ENCODE measurements at places on chromosomes 1 and 21.

GRCh38 chr1:222792744-222793143 lies 22.1 kb upstream of the DISP1 start:
- DNase-seq = no peak

DNA sequence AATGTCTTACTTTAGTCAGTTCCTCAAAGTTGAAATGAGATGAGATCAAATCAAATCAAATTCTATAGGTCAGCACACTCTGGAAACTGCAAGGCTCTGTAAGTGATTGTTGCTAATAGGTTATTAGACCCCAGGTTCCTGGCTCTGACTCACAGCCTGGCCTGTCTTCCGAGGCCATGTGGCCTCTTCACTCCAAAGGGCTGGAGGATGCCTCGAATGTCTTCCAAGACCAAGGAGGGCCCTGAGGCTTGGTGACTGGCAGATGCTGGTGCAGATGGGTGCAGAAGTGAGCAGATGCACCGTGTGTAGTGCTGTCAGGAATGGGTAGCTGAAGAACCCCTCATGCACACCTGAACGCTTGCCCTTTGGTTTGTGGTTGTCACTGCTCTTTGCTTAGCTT lies 113.4 kb downstream of the MAB21L3 start:
- DNase-seq = no peak

DNA sequence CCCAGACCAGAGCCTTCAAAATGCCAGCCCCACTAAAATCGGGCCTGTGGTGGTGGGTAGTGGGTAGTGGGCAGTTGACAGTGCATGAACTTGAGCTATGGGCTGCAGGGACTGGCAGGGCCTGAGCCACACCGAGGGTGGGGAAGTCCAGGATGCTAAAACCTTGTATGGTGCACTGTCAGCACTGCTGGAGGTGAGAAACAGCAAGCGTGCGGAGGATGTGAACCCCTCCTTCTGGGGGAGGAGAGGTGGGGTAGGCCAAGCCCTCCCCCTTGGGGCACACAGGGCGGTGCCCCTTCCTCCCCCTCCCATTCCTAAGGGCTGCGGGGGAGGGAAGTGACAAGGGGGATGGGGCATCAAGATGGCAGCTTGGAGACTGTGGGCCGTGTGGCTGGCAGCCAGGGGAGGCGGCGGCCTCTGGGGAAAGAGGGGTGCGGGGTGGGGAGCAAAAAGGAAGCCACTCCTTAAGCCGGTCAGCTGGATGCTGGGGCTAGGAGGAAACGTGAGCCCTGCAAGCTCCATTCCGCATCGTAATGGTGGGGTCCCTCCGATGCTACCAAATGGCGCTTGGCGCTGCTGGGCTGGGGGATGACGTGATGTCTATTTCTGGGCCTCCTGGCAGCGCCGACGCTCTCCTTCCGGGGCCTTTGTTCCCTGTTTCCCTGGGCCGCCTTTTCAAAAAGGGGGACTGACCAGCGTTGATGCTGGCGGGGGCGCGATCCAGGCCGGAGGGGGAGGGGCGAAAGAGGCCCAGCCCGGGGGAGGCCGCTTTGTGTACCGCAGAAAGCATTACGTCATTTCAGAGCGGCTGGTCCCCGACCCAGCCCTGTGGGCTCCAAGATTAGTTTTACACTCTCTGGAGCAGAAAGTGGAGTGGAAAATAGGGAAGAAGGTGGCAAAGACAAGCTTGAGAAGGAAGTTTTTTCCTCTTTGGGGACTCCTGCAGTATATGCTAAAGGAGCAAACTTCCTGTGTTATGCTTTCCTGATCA lies 809 bp downstream of the SYT11 start:
- peak; percentile 55 for DNase-seq

DNA sequence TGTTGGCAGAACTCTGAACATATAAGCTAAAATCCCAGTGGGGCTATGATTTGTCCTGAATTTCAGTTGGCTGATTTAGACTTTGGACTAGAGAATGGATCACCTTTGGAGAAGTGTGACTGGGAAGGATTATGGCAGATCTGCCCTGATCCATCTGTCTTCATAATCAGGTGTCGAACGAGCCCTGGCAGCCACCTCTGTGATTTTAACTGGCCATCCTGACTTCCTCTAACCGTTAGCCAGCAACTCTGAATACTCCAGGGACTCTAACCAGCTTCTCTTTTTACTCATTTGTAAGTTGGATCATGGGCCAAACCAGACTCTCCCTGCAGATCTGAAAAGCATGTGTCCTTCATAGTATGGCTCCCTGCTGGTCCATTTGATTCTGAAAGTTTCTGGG lies 32.0 kb downstream of the ACTN2 start:
- no peak for DNase-seq

- no peak for DNase-seq
These were observed 162.3 kb upstream of the APP start for GRCh38 chr21:26332867-26333266.

DNA sequence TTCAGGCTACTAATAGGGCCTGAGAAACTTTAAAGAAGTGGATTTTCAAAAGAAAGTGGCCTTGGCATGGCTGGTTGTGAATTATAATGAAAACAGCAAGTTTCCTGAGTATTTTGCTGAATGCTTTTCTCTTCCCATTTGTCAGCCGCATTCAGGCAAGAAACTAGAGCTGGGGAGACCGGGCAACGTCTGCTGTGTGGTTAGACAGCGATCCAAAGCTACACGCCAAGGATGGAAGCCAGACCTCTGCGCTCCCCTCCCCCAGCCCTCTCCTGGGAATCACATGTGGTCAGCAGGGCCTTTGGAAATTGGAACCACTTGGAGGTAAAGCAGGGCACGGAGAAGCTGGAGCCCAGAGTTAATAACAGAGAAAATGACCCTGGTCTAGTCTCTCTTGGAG lies 114.1 kb upstream of the CD34 start:
- no peak for DNase-seq

DNA sequence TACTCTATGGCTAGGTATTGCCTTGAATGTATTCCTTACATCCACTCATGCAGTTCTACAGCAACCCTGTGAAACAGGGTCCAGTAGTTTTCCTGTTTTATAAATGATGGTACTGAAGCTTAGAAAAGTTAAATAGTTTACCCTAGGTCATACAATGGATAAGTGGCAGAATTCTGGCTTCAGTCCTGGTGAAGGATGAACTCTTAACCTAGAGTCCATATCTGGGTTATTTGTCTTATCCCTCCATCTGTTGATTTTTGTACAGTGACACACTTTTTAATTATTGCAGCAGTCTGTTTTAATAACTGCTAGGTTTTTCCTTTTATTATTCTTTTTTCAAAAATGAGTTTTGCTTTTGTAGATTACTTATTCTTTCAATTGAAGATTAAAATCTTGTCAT lies 263.9 kb downstream of the DNM3 start:
- DNase-seq = no peak

GRCh38 chr21:32412162-32413014 lies at the start of gene EVA1C:
Gene EVA1C (plus strand): TSS chr21:32412706. CDS start chr21:32412854, 148 bp downstream.
- no peak for DNase-seq

DNA sequence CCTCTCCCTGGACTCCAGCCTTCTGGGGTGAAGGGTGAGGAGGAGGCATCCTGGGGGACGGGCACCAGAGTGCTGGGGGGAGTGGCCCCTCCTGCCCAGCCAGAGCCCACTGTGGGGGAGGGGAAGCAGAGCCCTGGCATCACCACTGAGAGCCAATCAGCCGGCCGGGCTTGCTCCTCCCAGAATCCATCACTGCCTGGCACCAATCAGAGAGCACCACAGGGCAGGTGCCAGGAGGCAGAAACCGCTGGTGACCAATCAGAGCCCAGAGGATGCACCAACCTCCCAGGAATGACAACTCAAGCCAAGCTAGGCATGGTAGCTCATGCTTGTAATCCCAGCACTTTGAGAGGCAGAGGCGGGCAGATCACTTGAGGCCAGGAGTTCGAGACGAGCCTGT lies 27.9 kb downstream of the CASZ1 start:
- DNase-seq = no peak

- DNase-seq = no peak
These were observed 110.1 kb downstream of the ERG start for GRCh38 chr21:38388203-38388602.

GRCh38 chr1:198598796-198599321 lies 40.0 kb upstream of the PTPRC start:
- DNase-seq = no peak

- DNase-seq = no peak
These were observed 205.6 kb upstream of the GJB5 start for GRCh38 chr1:34549199-34549598.

- no peak for DNase-seq
These were observed 26.9 kb downstream of the KRTAP19-8 start for GRCh38 chr21:31011412-31011811.

DNA sequence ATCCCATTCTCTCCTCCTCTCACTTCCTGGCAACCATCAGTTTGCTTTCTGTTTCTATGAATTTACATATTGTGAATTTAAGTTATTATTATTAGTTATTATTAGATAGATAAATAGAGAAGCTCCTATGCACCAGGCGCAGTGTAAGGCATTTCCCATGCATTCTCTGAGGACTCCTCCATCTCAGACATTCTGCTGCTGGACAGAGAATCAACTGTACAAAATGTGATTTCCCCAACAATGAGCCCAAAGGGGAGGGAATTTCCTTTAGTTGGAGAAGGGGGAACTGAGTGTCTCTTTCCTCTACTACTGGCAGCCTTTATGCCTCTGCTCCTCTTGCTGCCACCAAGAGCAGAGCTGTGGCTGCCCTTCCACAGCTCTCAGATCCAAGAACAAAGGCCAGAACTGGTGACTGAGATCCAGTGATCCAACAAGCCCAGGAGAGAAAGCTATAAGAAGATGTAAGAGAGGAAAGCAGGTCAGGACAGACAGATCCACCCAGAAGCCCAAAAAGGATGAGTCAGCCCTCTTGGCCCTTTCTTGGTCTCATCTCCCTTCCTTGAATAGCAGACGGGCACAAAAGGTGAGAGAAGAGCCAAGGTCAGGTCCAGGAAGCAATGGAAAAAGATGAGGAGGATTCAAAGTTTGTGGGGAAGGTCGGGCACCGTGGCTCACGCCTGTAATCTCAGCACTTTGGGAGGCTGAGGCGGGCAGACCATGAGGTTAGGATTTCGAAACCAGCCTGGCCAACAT lies 3.5 kb upstream of the IVL start:
- DNase-seq = no peak

- DNase-seq = no peak
These were observed 20.4 kb upstream of the HPDL start for GRCh38 chr1:45306319-45306718.

DNA sequence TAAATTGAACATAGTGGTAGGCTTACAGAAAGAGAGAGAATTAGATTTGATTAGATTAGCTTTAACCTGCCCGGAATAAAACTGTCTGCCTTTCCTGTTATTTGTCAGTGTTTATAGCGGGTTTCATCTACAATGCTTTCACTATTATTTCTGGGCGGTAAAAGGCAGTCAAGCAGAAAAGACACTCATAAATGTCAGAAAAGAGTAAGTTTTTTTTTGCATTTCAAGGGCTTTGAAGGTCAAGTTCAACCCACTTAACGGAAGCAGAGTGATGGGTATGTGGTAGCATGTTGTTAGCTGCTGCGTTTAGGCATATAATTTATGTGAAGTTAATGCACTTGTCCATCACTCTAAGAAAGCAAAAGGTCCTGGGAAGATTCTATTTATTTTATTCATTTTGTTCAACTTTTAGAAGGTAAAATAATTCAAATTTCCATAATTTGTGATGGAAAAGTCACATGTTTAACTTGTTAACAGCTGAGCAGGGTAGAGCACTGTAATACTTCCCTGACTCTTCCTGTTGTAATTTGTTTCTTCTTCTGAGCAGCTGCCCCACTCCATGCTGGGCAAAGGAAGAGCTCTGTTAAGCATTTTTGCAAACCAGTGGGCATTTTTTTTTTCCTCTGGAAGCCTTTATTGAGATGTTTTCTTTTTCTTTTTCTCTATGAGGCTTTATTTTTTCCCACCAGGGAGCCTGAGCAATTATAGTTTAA lies 220.1 kb downstream of the ST6GALNAC3 start:
- DNase-seq = no peak

GRCh38 chr1:169892927-169893644 lies 610 bp downstream of the SCYL3 start:
- DNase-seq = no peak

DNA sequence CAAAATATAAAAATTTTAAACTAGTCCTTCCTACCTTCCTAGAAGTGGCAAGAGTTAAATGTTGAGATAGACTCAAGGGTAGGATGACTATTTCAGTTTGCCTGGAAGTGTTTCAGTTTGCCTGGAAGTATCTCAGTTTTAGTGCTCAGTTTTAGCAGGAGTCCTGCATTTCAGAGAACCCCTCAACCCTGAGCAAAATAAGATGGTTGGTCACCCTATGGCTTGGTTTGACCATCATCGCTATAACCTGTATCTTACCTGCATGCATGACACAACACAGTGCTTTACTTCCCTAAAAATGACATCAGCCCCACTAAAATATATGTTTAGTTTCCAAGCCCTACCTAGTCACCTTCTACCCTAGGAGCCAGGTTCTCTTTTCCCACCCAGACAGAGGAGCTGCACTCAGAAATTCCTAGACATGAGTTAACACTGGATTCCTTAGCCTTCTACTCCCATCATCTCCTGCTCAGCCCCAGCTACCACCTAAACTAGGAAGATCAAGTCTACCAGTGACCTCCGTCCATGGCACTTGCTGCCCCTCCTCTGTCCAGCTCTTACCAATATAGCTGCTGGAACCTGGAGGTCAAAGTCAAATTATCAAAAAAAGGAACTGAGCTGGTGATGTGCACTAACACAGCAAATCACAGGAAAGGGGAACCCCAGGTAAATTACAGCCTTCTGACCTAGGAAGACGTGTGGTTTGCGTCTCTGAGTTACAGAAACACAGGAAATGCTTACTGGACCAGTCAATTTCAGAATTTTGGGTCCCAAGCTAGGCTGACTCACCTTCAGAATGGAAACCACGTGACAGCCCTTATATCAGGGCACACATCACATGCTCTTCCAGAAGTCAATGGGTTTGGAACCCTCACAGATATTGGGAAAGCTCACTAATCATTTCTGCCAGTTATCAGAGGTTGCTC lies 2.2 kb upstream of the G0S2 start:
- peak; percentile 38 for DNase-seq

DNA sequence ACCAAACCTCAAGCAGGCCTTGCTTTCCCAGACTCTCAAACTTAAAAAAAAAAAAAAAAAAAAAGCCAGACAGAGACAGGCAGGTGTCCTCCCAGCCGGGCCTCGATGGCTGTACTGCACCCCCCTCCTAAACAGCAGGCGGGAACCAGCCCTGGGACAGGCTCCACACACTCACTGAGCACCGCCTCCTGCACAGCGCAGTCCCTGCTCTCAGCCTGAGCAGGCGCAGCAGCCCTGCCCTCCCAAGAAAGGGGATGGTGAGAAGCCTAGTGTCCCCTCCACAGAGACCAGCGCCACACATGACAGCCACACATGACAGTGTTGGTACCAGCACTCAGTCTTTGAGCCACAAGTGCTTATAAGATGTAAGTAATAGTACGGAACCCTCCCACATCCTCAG lies 11.9 kb downstream of the MX2 start:
- no peak for DNase-seq
